ENCODE measurements at places on chromosomes 12 and 14.

DNA sequence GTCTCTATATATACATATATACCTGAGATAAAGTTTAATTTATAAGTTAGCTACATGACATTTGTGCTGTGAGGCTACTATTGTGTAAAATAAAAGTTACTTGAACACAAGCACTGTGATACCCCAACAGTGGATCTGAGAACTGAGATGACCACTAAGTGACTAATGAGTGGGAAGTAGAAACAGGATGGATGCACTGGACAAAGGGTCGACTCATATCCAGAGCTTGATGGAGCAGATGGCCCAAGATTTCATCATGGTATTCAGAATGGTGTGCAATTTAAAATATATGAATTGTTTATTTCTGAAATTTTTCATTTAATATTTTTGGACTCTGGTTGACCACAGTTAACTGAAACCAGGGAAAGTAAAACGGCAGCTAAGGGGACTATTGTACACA is 908.6 kb upstream of the MDGA2 start:
- DNase-seq, result no peak

DNA sequence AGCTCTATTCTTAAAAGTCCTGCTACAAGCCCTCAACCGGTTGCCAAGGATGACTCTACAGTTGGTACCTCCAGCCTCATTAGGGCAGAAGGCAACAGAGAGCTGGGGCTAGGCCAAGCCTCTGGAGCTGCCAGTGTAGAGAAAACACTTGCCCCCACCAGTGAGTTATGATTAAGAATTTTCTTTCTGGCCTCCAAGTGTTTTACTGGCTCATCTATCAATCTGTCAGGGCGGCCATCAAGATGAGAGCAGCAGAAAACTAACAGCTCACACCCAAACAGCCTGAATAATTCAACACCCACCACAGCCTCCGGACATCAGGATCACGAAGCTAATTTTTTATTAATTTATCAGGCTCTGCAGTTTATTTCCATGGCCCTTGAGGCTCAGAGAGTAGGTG is 40.7 kb upstream of the CMKLR1 start:
- no peak for DNase-seq

DNA sequence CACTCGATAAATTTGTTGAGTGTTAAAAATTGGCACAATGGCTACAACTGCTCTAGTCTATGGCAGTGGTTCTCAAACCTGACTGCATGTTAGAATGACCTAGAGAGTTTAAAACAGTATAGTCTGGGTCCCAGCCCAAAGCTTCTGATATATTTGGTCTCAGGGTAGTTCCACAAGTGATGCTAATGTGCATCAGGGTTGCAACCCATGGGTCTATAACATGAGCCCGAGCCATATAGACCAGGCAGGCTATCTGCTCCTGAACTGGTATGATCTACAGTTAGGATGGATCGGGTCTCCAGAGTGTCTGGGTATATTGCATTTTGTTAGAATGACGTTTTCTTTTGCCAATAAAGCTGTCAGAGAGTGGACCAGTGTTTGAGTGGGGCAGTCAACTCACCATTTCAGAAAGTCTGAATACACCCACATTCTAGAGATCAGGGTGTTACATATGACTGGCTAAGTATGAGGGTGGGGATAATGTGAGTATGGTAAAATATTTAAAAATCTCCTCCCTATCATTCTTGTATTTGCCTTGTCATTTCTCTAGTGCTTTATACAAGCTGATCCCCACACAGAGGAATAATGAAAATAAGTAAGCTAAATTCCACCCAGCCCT is 80.9 kb downstream of the FRMD6 start:
- DNase-seq, result no peak

- no peak for DNase-seq
These were observed 52.8 kb downstream of the HMGA2 start for GRCh38 chr12:65876898-65877721.

GRCh38 chr12:15232959-15233358 is 11.7 kb upstream of the RERG start:
- DNase-seq, result no peak

DNA sequence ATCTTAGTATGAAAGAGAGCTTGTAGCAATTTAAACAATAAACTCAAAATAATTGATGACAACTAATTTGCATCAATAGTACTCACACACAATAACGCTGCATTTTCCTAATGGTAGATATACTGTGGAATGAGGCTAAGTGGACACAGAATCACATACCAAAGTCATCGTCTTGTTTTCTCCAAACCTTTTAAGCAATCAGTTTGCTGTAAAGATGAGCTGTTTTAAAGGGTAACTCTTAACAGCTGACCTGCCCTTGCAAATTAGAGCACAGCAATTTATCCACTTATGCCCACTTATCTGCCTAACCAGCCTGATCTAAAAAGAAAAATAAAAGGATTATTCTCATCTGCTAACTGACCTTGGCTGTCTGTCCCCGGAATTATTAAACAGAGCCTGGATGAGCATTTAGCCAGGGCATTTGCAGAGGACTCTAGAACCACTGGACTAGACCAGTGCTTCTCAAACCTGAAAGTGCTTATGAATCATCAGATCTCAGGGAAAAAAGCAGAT is 174.3 kb upstream of the BCL2L14 start:
- DNase-seq, result no peak

DNA sequence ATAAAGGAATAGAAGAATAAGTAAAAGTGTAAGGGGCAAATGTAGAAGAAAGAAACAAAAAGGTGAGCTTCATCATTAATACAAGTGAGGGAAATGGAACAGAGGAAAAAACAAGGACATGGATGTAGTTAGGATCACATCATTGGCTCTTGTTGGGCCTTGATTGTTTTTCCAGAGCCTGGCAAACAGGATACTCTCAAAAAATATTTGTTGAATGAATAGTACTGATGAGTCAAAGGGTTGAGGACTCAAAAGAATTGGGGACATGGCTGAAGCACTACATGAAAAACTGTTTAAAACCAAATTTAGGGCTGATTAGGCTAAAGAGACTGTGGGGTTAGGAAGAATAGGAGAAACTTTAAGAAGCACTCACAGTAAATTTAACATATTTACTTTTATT is 11.4 kb upstream of the SRP54 start:
- no peak for DNase-seq

DNA sequence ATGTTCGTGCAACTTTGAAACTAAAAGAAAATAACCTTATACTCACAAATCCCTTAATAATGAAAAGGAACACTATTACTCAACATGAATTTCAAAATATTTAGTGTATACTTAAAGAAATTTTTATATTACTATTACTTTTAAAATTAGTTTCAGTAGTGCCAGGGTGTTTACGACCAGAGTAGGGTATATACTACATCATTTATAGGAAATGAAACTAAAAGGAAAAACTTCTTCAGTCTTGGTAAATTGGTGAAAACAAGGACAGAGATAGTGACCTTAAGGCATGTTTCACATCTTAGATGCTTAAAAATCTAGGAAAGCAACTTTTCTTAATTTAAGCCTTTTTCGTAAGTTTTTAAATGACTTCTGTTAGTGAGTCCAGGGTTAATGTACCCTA is 4.5 kb downstream of the USP15 start:
- no peak for DNase-seq

- DNase-seq, result no peak
These were observed 22.2 kb downstream of the TMEM117 start for GRCh38 chr12:43858096-43858495.

DNA sequence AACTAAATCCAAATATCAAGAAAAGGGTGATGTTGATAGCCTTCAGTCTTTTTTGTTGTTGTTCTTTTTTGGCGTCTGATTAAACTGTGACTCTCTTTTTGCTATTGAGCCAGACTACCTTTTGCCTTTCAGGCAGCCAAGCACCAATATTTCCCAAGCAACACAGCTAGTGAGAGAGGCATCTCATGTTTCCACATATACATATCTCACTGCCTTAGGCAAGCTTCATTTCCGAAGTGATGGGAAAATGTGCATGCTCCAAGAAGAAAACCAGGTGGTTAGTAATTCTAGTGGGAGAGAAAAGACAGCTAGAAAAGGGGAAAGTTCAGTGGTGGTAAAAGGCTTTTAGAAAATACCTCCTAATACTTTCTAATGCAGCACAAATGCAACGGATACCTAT is 277.7 kb downstream of the TMTC2 start:
- no peak for DNase-seq

GRCh38 chr14:65072937-65073336 is 29.4 kb downstream of the MAX start:
- DNase-seq, result no peak

DNA sequence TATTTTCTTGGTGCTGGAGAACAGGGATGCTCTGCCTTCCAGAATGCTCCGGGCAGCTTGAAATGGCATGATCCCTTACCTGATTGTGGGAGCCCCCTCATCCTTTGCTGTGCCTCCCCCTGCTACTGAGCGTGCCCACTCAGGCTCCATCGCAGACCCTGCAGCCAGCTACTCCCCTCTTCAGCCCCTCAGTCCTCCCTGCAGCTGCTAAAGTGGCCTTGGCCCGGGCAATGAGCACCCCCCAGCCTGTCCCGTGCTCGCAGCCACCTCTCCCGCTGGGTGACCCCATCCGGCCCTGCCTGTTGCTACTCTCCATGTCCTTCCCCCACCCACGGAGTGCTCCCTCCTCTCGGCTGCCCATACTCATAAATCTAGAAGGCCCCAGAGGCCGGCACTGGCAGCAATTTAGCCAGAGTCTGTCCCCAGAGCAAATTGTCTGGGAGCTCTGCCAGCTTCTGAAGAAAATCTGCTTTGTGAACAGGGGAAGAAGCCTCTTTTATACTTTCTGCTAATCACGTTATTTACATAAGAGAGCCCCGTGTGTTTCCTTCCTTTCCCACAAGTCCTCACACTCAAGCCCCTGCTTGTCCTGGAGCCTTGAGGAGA is 143.7 kb upstream of the FRMD6 start:
- no peak for DNase-seq

DNA sequence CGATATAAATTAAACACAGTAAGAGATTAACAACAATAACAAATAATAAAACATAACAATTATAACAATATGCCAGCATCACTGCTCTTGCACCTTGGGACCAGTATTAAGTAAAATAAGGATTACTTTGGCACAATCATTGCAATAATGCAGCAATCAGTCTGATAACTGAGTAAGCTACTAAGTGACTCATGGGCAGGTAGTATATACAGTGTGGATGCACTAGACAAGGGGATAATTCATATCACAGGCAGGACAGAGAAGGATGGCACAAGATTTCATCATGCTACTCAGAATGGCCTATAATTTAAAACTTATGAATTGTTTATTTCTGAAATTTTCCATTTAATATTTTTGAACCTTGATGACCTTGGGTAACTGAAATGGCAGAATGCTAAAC is 290.7 kb downstream of the ALG10B start:
- DNase-seq, result no peak

DNA sequence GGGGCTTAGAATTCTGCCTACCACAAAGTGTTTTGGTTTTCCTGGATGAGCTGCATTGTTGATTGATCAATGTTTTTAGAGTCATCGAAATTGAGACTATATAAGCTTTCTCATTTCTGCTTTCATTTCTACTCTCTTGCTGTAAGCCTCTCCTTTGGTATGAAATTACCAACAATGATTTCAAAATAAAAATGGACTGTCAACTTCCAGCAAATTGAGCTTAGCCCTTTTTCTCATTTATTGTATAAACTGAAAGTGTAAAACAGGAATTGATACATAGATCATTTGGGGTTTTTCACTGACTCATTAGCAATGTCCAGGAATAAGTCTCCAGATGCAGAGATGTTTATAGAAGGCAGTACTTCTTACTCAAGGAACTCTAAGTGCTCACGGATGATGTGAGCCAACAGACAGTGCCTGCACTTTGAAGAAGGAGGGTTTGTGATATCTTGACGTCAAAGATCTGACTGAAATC is 20.0 kb upstream of the PCNX1 start:
- DNase-seq, result peak; percentile 86

GRCh38 chr14:75254901-75255584 is 23.6 kb upstream of the FOS start:
- no peak for DNase-seq

DNA sequence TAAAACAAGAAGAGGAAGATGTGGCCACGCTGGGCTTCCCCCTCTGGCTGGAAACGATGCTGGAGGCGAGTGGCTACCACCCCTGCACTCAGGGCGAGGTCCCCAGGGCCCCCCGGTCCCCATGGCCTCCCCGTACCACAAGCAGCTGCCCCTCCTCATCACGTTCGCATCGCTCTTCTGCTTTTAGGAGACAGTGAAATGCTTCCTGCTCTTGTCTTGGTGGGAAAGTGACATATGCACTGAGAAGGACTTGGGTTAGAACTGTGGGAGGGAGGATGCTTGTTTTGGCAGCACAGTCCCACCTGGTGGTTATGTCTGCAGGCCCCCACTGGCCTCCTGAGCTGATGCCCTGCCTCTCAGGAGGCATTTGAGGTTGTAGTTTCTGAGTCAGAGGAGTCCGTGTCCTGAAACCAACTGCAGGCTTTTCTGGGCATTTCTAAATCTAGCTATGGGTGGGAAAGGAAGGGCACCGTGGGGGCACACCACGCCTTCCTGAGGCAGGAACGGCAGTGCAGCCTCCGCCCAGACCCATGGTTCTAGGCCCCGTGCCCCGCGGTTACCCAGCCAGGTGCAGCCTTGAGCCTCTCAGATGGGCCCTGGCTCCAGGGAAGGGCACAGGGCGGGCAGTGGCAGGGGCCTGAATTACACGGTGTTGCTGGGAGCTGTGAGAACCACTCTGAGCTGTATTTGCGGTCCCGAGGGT is 139.3 kb downstream of the ADGRD1 start:
- DNase-seq, result peak; percentile 25

GRCh38 chr14:50020799-50021198 is 95.6 kb downstream of the VCPKMT start:
- DNase-seq, result no peak

DNA sequence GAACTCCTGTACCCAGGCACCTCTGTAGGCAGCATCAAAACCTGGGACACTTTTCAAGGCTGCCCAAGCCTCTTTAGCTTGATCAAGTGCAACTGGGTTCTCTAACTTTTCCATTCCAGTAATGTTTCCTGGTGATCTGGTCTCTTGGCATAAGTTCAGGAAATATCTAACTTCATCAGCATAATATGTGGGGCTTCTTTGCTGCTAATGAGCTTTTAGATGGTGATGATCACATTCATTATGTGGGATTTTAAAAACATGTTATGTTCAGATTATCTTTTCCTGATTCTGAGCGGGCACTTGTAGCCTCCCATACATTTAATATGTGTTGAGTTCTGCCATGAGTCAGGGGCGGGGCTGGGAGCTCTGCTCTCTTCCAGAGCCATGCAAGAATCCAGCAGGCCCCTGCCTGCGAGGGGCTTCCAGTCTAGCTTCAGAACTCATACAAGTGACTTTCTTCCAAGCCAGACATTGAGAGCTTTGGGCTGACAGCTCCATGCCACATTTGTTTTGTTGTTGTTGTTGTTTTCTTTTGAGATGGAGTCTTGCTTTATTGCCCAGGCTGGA is 39.5 kb upstream of the RIN3 start:
- DNase-seq, result no peak

GRCh38 chr14:89504602-89505313 is 87.7 kb upstream of the FOXN3 start:
- peak; percentile 90 for DNase-seq

DNA sequence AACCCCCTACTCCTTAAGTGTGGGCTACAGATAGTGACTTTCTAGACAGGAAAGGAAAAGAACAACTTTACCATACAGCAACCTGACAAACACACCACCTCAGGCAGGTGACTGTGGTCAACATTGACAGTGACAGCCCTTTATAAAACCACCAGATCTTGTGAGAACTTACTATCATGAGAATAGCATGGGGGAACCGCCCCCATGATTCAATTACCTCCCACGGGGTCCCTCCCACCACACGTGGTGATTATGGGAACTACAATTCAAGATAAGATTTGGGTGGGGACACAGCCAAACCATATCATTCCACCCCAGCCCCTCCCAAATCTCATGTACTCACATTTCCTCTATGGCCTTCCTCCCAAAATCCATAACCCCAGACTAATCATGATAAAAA is 16.3 kb downstream of the OR10P1 start:
- no peak for DNase-seq
